Lung (tissue), 17 donors: ENCODE measurements at places on chromosomes 6 and 20. TPM values are rescaled to one million over a fixed set of nuclear protein-coding genes. Genes with fewer than 3 reads are reported as not detected.

Gene HAO1
- not detected for total RNA-seq

Gene SCRT2
- not detected for total RNA-seq

Gene BPIFA2
- 0.40 TPM for total RNA-seq

Gene ULBP1
- total RNA-seq: 6.2 TPM

Gene ZFP57
- 0.14 TPM for total RNA-seq

Gene ENPP3
- 2.9 TPM for total RNA-seq

Gene SLCO4A1
- total RNA-seq: 49.6 TPM

Gene DCDC2
- total RNA-seq: 9.8 TPM

Gene ANKS1A
- total RNA-seq: 33.1 TPM

Gene RAET1G
- total RNA-seq: 0.61 TPM

DNA sequence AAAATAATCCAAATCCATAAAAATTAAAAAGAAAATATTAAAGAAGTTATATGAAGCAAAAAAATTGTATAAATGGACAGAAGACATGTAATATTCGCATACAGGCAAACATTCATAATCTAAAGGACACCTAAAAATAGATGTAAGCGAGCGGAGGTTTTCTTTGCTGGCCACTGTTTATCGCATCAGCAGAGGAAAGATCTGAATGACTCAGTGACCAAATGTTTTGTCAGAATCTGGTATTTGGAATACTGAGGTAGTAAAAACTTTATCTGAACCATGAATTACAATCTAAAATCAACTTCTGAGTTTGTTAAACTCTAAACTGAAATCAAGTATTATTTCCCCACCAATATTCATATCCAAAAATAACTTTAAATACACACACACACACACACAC lies 7.8 kb downstream of the TSPYL4 start:
- no peak for DNase-seq

DNA sequence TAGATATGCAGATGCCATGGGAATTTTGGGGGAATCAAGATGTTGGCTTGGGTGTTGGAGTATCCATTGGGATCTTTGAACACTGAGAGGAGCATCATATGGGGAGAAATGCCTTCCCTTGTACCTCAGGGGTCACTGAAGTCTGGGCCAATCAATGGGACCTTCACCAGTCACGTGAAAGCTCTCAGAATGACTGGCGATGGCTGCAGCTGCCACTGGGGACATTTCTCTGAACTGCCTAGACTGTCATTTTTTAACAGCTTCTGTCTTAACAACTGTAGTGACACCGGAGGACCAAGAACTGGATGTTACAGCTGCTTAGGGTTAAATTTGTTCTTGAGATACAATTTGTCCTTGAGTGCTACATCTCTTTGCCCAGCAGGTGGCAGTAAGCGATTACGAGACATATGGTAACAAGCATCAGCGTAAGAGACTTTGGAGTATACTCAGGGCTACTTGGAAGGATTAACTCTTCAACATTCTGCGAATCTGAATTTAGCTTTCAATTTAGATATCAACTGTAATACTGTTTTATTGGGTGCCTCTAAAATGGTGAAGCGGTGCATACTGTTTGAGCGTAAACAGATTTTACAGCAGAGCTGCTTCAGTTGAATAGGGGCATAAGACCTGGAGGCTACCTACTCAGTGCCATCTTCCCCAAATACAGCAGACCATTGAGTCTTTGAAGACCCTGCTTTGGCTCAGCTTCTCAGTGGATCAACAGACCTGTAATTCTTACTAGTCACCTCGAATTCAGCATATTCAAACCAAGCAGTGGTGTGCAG lies 36.0 kb downstream of the CCN2 start:
- peak; percentile 69 for DNase-seq

DNA sequence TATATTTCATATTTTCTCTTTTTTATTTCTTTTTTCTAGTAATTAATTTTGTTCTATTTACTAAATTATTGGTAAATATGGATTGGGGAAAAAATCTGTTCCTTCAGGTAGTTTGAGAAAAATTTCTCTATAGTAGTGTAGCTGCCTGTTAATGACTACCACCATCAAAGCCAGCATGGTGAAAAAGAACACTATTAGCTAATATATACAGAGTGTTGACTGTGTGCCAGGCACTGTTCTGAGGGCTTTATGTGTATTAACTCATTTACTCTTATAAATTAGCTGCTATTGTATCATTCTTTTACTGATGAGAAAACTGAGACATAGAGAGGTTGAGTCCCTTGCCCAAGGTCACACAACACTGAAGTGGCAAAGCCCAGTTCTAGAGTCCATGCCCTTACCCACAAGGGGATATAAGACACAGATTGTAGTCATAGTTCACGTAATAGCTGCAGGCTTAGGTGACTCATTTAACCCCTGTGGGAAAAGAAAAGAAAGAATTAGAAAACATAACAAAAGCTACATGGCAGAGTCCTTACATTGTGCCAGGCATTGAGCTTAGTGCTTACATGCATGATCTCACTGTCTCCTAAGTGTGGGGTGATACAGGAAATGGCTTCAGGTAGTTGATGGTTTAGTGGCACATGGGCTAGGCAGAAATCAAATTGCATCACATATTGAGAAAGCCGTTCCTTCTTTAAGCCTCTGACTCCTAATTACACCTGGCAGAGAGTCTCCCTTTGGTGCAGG lies 12.2 kb upstream of the AKIRIN2 start:
- no peak for DNase-seq

- DNase-seq: no peak
These were observed 22.2 kb upstream of the GABRR1 start for GRCh38 chr6:89239338-89239737.

DNA sequence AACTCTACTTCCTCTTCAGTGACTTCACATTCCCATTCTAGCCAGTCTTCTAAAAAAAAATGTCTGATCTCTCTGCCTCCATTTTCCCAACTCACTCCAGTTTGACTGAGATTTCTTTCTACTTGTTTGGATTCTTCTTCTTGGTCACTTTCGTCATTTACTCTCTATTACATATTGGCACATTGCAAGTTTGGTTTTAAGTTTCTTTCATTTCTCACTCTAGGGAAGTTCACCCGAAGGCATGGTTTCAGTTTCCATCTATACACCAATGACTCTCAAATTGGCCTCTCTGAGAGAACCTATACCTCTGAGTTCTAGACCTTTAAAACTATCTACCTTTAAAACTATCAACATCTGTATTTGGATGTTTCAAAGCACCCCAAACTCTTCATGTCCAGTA lies 51.3 kb downstream of the CD109 start:
- DNase-seq: no peak

GRCh38 chr6:144878577-144878976 lies 593.4 kb downstream of the UTRN start:
- no peak for DNase-seq

- DNase-seq: no peak
These were observed 130.4 kb upstream of the AKAP12 start for GRCh38 chr6:151109361-151109760.

DNA sequence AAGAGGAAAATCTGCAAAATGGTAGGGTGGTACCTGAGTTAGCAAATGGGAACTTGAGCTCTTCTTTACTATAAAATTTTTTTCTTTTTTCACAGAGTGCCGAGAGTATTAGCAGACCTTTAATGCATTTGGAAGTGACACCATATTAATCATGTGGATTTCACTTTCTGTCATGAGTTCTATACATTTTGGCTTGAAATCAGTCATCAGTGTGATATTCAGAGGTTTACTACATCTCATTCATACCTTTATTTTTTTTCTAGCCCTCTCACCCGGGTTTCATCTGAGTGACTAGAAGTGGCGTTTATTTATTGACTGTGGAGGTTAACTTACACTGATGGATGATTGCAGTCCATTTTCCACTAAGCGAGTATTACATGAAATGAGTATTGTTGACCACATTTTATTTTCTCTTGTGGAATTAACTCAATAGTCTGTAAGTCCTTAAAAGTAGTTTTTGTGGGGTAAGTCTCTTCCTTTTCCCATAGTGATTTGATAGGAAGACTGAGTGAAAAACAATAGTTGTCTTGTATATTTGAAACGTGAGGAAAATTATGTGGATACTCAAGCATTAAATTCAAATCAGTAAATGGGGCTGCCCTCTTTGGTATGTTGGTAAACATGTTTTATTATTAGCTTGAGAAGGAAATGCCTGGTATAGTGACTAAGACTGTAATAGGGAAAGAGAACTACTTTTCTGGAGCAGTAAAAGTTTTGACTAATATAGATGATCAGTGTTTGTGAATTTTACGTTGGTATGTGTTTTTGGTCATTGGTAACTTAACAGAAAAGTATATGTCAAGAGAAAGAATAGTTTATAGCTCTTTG lies 55.5 kb downstream of the JARID2 start:
- DNase-seq: no peak

DNA sequence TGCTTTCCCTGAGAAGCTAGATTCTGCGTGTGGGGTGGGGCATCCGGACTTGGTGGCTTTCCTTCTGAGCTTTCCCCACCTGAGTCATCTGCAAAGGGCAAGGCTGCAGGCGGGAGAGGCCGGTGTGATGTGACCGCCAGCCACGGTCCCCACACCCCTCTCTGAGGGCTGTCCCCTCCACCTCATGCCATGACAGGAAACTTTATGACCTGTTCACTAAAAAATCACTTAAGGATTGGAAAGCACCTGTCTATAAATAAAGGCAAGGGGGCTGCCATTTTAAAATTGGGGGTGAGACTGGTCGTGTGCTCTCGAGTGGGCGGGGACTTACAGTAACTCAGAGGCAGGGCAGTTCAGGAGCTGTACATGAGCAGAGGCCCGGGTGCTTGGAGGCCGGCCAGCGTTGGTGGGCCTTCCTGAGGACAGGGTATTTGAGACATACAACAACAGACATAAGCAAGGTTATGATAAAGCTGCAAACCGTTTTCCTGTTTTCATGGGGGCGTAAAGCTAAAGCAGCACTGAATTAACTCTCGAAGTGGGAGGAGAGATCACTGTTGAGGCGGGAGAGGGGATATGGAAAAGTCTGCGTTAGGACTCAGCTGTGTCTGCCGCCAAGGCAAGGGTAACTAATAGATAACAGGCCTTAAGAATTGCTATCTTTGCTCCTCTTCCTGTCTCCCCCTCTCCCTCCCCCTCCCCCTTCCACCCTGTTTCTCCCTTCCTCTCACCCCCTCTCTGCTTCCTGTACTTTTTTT lies 16.1 kb upstream of the SERPINB1 start:
- peak; percentile 93 for DNase-seq

GRCh38 chr20:43994486-43995100 lies 79.9 kb downstream of the TOX2 start:
- DNase-seq: no peak

DNA sequence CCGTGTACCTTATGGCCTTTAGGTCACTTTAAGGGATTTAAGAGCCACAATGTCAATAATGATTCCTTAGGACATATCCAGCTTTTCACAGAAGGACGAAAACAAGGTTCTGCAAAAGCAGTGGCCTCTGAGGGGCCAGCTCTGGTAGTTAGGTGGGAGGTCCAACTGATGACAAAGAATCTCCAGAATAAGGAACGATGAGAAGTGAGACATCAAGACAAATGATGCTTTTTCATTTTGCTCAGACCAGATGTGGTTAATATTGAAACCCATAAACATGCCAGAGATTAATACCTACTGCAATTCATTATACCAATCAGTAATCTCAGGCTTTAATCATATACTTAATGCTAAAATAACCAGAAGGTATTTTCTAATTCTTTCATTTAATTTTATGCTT lies 1.9 kb downstream of the C6orf58 start:
- DNase-seq: no peak

DNA sequence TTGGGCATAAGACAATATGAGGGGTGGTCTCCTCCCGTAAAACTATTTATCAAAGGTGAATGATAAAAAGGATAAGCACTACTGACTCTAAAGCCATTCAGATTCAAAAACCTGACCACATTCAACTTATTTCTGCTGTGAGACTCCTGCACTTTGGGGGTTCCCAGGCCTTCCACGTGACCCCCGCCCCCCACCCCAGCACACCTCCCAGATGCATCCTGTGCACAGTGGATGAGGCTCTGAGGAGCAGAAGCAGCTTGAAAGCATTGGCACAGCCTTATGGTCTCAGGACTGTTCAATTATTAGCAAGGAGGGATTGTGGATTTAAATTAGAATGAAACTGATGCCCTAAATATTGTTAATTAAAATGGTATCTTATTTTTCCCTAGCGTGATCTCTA lies 55.1 kb upstream of the SAMD5 start:
- DNase-seq: no peak

DNA sequence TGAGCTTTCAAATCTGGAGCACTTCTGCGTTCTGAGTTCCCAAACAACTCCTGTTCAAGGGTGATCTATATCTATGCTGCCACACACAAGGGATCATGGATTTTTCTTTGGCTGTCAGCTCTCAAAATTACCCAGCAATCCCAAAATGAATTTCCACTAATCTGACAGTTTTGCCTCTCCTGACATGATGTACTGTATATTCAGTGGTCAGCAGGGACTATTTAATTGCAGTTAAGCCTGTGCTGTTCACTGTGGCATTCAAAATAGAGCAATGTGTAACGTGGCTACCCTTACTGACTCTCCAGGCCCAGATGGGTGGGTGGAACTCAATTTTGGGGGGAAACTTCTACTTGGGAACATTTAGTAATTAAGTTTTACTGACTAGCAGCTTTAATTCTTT lies 283.8 kb upstream of the TSHZ2 start:
- DNase-seq: no peak

GRCh38 chr6:146937316-146937715 lies 266.9 kb upstream of the STXBP5 start:
- DNase-seq: no peak

DNA sequence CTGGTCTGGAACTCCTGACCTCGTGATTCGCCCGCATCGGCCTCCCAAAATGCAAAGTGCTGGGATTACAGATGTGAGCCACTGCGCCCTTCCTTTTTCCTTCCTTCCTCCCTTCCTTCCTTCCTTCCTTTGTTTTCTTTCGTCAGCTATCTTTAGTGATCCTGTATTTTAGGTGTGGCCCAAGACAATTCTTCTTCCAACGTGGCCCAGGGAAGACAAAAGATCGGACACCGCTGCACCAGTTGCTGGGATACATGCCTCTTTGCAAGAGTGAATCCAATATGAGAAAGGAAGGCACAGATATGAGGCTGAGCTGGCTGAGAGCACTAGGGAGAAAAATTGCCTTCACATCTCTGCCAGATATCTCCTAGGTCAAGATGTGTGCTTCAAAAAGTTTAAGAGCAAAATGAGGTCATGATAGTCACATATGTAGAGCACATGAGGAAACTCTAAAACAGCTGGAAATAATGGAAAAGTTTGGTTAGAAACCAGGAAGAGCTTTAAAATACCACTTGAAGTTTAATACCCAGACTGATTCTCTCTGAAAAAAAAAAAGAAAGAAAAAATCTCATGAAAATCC lies 41.8 kb downstream of the OR2B2 start:
- no peak for DNase-seq
